ENCODE measurements at places on chromosomes 3 and 15.

DNA sequence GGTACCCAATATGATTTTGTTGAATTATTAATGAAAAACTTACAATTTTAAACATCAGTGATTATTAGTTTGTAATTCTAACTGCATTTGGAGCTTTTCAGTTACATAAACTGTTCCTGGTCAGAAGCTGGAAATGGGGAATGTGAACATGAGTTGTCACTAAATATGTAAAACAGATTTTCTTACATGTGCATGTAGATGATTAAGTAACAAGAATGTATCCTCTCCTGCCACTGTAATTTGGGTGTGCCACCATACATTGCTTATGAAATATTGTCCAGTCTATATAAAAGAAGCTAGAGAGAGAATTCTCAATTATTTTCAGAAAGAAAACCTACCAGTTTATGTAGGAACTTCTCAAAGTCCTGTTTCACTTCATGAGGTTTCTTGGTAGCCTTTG is 91.6 kb upstream of the FGF7 start:
- DNase-seq = no peak

DNA sequence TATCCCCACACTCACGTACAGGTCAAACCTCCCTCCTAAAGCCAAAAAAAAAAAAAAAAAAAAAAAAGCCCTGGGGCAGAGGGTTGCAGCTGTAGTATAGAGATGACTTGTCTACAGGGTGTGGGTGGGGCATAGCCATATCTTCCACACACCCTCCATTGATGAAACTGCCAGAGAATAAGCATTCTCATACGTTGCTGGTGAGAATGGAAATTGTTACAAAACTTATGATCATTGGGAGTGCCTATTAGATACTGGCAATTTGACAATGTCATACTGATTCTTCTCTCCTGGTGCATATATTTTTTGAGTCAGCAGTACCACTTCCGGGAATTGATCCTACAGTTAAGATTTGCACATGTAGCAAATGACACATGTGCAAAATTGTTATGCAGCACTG is 11.0 kb upstream of the CTNNB1 start:
- DNase-seq = no peak

- peak; percentile 22 for DNase-seq
Observed at GRCh38 chr3:187742351-187743171, 2.7 kb downstream of the BCL6 start.

DNA sequence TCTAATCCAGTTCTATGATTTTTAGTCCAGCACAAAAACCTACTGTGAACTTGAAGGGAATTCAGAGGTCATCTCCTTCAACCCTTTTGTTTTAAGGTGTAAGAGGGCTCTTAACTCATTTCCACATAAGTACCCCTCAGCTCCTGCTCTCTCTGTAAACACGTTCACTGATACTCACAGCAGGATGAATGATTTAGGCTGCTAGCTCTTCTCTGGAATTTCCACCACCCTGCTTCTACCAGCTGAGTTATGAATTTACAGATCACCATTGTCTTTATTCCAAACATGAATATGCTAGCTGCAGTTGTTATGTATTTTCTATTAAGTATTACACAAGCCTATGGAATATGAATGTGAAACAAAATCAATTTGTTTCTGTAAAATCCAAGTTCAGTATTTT is 101.3 kb upstream of the NANOGP8 start:
- no peak for DNase-seq

GRCh38 chr15:38651328-38652038 is 86.9 kb upstream of the RASGRP1 start:
- DNase-seq = no peak

GRCh38 chr3:65177960-65178376 is 490.2 kb upstream of the ADAMTS9 start:
- DNase-seq = no peak

- no peak for DNase-seq
Observed at GRCh38 chr3:113535898-113536297, 3.5 kb downstream of the SIDT1 start.

DNA sequence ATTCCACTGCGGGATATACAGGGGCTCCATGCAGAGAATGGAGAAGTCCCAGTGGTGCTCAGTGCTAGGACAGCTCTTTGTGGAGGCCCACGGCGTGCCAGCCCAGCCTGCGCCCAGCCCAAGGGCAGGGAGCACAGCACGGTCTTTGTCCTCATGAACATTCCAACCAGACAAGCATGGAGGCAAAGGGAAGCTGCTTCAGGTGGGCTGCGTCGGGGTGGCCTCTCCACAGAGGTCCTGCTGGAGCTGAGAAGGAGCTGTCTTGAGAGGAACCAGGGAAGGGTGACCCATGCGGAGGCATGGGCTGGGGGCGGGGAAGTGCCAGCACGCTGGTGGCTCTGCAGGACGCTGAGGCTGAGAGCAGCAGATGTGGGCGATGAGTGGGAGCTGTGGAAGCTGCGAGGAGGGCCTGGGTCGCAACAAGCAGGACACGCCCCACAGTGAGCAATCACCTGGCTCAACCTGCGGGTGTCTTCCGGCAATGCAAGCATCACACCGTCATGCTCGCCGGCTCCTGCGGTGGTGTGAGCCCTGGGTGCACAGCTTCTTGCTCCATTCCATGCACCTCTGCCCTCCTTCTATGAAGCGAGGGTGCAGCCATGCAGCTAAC is 14.0 kb upstream of the KLF15 start:
- DNase-seq = no peak

DNA sequence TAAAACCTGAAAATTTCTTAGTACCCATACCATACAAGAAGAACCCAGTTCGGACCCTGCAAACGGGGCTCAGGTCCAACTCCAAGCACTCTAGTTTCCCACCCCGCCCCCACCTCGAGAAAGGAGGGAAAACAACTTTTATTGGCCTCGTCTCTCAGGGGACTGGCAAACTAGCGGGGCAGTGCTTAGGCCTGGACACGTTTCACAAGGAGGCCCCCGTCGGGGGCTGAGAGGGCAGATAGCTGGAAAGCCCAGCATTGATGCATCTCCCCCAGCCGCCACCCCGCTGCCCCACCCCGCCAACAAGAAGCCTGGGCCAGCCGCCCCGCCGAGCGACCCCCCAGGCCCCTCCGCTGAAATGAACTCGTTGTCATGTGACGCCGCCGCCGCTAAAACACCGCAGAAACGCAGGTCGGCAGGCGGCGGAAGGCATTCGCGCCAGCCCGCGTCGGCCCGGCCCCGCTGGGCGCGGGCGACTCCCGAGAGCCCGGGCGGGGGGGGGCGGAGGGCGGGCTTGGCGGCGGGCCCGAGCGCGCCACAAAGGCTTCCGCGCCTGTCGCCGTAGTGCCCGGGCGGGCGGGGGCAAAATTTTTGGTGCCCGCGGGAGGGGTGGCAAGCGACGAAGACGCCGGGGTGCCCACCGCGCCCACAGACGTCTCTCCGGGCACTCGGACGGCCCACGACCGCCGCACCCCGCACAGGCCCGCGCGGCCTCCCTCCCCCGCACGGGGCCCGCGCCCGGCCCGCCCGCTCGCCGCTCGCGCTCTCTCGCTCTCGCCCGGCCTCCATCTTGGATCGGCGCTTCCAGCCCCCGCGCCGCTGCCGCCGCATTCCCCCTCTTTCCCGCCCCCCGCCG is 634 bp downstream of the STAG1 start:
- peak; percentile 91 for DNase-seq

DNA sequence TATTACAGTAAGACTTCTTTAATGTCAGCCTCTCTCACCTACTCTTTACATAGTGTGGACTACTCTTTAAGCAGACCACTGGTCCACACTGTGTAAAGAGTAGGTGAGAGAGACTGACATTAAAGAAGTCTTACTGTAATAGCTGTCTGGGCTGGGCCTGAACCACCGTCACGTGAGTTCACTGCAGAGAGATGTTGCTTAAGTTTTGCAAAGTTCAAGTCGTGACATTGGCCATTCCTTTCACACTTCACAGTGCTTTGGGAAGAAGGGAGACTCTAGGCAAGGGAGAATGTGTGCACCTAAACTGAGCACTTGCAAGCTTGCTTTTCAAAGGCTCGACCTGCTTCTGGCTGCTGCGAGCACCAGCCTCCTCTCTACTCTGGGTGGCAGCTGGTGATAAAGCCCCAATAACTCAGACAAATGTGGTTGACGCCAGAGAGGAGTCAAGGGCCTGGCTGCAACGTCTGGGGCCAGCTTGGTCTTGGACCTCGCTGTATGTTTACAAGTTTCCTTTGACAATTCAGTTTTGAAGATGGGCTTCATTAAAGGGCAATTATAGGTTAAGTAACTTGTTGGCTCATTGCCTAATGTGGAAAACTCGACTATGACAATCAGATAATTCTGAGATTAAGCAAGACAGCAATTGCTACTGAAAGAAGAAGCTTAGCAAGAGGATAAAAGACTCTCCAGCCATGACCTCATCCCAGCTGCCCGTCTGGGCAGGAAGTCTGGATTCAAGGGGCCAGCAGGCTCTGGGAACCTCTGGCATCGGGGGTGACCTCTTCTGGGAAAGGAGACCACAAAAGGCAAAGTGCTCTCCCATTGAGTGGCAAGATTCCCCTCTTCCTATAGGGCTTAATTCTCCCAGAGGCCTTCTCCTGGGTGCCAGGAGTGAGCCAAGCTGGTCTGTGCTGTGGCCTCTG is 242.1 kb upstream of the TLE3 start:
- peak; percentile 73 for DNase-seq
